ENCODE measurements at places on chromosomes 4 and X.
A peak's percentile ranks its signal among the peaks of the same experiment; 100 is the strongest.

GRCh38 chr4:4852591-4853362 lies 6.7 kb upstream of the MSX1 start:
- DNase-seq = peak; percentile 25

- no peak for DNase-seq
These were observed 60.0 kb upstream of the NKX1-1 start for GRCh38 chr4:1466034-1466862.

- DNase-seq = no peak
These were observed 102.7 kb downstream of the TAB3 start for GRCh38 chrX:30786374-30786773.

GRCh38 chr4:53374777-53375258 lies 2.6 kb upstream of the FIP1L1 start:
- DNase-seq = no peak

DNA sequence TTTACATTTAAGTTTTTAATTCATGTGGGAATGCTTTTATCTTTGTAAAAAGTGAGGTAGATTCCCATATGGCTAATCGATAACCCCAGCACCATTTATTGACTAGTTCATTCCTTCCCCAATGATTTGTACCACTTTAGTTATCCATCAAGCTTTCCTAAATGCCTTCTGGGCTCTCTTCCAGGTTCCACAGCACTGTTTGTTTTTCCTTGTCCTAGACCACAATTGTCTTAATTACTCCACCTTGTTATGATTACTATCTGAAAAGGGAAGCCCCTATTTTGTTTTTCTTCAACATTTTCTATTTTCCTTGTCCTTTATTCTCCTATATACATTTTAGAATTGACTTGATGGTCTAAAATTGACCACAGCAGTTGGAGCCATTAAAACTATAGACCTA lies 48.5 kb upstream of the GPRIN3 start:
- no peak for DNase-seq

DNA sequence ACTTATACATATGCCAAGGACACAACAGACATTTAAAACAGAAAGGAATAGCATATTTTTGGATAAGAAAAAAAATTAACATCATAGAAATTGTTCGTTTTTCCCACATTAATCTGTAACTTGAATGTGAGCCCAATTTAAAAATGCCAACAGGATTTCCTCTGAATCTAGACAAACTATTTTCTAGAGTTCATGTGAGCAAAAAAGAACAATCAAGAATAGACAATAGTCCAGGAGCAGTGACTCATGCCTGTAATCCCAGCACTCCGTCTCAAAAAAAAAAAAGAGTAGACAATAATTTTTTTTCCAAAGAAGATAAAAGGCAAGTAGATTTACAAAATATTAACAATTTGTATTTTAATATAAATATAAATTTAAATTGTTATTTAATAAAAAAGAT lies 73.7 kb upstream of the DUSP21 start:
- no peak for DNase-seq

DNA sequence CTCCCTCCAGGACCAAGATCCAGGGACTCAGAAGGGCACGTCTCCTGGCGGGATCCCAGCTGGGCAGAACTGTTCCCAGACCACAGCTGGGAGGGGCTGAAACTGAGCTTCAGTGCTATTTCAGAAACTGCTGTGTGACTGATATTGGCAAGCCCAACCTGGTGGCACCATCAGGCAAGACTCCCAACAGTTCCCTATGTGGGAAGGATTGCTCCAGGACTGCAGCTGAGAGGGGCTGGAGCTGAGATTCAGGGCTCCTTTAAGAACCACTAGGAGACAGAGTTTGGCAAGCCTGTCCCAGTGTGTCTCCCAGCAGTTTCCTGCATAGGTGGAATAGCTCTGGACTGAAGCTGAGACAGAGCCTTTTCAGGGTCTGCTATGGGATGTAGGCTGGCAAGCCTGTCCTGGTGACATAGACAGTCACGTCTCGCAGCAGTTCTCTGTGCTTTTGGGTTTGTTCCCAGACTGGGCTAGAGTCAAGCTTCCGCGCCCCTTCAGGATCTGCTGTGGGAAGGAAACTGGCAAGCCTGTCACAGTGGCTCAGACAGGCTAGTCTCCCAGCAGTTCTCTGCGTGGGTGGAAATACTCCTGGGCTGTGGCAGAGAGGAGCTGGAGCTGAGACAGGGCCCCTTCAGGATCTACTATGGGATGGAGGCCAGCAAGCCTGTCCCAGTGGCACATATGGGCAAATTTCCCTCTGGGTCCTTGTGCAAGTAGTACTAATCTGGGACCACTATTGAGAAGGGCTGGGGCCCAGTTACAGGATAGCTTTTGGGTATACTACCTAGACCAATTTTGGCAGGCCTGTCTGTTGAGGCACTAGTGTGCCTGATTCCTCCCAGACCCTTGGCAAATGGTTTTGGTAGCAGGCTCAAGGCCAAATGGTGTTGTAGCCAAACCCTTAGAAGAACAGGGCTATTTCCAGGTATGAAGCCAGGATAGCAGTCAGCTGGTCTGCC lies 20.2 kb upstream of the MED14 start:
- no peak for DNase-seq

DNA sequence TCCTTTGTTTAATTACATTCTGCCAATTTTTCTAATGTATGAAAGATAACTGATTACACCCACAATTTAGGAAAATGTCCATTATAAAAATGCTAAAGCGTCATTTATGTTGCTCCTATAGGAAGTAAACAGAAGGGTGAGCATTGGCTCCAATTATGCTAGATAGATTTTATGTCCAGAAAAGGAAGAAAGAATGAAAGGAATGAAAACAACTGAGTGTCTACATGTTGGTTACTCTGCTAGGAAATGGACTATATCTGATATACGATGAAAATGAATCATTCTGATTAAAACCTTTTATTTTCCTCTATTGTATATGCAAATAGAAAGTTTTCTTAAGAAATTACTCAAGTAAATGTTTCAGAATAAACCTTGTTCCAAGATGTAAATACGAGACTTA lies 1.6 kb downstream of the ENAM start:
- no peak for DNase-seq

GRCh38 chr4:87054900-87055299 lies 120.1 kb downstream of the AFF1 start:
- DNase-seq = no peak

Data from T-cell (primary cell).